AG04450 (cell line): ENCODE measurements at places on chromosomes 16 and 17.

DNA sequence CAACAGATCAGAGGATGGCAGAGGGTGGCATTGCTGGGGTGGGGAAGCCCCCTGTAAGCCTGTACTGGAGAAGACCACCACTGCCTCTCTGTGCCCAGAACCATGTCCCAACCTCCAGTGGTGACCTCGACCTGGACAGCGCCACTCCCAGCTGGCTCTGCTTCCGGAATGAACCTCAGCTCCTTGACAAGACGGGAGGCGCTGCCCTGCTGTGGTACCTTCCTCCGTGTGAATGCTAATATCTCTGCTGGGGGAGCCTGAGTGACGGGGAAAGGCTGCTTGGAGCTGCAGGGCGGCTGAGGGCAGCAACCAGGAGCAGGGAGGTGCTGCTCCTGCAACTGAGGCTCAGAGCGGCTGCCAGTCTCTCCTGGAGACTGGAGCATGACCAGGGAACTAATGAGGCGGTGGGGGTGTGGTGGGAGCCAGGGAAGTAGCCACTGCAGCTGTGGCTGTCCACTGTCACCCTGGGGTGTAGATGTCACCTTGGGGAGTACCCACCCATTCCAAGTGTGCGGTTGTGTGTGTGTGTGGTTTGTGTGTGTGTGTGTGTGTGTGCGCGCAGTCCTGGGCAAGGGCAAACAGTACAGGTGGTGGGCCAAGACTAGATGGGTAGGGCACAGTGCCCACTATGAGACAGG, 6.2 kb downstream of the PRCD start:
- no peak for DNase-seq

- DNase-seq: no peak
These were observed 43.2 kb downstream of the PIMREG start for GRCh38 chr17:6487251-6488007.

GRCh38 chr16:23148166-23148512, 1.1 kb downstream of the USP31 start:
- no peak for DNase-seq

GRCh38 chr16:26196310-26196709, 504.6 kb downstream of the HS3ST4 start:
- no peak for DNase-seq

GRCh38 chr17:52470553-52470952, 312.0 kb upstream of the CA10 start:
- no peak for DNase-seq

DNA sequence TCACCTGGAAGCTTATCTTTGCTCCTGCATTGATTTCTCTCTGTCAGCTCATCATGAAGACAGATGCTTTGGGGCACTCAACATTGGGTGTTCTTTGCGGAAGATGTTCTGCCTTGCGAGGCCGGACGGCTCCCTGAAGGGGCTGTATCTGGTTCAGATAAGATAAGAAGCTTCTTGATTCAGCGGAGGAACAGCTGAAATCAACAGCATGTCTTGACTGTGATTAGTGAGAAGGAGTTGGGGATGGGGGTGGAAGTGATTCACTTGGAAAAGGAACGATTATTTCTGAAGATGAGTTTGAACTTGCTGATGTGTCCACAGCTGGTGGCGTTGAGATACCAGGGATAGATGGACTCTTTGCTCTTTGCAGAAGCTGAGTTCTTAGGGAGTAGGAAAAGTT, 126.9 kb upstream of the WSCD1 start:
- no peak for DNase-seq

DNA sequence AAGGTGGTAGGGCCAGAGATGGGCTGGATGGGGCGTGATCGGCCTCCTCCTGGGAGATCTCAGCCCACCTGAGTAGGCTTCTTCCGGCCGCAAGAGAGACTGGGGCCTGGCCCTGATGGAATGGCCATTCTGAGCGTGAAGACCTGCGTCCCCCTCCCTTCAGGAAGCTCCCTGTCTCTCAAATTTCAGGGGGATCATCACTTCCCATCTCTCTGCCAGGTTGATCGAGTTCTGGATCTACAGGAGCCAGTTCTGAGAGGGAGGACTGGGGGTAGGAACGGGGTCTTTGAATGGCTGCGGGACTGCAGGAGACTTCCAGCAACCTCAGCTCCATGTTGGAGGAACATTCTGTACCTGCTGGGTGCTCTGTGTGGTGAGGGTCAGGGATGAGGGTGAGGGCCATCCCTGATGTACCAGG, 9.3 kb upstream of the GSDMA start:
- DNase-seq: no peak

- no peak for DNase-seq
These were observed 13.9 kb downstream of the TCF25 start for GRCh38 chr16:89887243-89887642.

DNA sequence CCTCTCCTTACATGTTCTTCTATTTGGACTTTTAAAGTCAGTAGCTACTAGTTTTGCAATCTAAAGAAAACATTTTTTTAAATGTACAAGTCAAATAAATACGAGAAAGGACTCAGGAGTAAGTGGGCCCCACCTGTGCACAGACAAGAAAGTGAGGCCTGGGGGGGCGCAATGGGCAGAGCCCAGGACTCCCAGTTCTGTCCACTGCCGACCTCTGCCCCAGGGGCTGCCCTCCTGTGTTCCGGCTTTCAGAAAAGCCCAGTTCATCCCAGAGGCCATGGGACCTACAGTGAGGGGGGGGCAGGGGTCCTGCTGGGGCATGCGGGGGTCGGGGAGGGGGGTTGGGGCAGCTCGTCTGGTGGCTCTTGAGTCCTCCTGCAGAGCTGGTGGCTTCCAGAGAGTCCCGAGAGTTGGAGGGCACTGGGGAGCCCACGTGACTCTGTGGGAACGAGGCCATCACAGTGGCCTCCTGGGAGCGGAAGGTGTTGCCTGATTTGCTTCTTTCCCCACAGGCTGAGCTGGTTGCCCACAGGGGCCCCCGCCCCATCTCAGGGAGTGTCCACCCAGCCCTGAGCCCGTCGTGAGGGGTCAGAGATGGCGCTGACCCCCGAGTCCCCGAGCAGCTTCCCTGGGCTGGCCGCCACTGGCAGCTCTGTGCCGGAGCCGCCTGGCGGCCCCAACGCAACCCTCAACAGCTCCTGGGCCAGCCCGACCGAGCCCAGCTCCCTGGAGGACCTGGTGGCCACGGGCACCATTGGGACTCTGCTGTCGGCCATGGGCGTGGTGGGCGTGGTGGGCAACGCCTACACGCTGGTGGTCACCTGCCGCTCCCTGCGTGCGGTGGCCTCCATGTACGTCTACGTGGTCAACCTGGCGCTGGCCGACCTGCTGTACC, 2.4 kb downstream of the UTS2R start:
- no peak for DNase-seq

- no peak for DNase-seq
These were observed 193.5 kb upstream of the KIF2B start for GRCh38 chr17:53629188-53629587.

DNA sequence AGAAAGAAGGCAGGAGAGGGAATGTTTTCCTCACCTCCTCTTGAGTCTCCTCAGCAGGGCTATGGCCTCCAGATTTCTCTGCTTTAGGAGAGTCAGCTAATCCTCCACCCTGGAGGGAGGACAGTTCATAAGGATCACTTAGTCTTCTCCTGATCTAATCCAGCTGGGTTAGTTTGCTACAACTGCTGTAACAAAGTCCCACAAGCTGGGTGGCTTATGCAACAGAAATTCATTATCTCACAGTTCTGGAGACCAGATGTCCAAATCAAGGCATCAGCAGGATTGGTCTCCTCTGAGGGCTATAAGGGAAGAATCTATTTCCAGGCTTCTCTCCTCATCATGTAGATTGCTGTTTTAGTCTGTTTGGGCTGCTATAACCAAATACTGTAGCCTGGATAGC, 40.6 kb upstream of the XYLT1 start:
- peak; percentile 80 for DNase-seq

DNA sequence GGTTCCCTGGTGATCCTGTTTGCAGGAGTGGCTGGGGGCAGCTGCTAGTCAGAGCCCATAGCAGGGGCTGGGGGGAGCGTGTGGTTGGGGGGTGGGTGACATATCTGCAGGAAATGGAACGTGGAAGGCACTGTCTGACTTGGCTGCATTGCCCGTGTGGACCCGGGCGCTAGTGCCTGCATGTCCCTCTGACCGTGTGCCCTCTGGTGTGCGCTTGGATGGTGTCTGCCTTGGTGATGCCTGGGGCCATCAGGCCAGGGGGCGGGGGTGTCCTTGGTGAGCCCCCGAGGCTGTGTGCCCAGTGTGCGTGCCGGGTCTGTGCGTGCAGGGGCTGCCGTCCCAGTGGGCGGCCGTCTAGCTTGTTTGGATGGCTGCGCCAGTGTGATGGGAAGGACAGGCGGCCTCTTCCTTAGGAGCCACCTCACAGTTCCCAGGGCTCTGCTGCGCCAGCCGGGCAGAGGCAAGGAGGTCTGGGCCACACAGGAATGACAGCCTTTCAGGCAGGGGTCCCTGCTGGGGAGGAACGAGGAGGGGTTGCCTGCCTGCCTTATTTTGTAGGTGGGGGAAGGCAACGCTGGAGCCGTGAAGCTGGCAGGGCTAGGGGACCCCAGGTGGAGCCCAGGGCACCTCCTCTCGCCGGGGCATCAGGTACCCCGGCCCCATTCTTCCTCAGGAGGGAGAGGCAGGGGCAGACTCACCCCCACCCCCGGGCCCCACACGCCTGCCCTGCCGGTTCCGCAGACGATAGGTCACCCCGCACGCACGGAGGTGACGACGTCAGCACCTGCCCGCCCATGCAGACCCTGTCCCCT, 693 bp downstream of the NDRG4 start:
- no peak for DNase-seq

GRCh38 chr16:69709456-69710084, 16.8 kb downstream of the NQO1 start:
- no peak for DNase-seq

- no peak for DNase-seq
These were observed 38.1 kb upstream of the KPNB1 start for GRCh38 chr17:47611372-47612350.

- DNase-seq: no peak
These were observed 1469.8 kb downstream of the CDH11 start for GRCh38 chr16:63652091-63652490.

DNA sequence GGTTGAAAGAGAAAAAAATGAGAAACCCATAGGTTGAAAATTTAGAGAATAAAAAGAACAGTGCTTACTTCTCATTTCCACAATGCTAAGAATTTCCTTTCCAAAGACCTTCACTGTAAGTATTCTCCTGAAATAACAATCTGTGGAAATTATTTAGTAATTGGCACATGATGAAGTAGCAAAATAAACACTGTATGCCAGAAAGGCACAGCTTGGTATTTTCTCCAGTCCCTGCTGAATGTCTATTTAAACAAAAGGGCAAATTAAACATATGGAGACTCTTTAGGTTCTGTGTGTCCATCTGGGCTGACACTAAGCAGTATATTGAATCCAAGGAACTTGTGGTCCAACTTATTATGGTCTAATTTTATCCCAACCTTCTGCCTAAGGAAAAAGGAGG, 46.1 kb downstream of the CHCT1 start:
- peak; percentile 4 for DNase-seq

DNA sequence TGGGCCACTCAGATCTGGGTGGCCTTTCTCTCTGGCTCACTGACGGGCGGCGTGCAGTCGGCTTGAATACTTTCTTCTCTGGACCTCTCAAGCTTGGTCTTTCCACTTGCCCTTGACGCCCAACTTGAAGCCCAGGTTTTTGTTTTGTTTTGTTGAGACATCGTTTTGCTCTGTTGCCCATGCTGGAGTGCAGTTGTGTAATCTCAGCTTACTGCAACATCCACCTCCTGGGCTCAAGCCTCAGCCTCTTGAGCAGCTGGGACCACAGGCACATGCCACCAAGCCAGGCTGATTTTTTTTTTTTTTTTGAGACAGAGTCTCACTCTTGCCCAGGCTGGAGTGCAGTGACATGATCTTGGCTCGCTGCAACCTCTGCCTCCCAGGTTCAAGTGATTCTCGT, 22.7 kb upstream of the KIF19 start:
- no peak for DNase-seq

DNA sequence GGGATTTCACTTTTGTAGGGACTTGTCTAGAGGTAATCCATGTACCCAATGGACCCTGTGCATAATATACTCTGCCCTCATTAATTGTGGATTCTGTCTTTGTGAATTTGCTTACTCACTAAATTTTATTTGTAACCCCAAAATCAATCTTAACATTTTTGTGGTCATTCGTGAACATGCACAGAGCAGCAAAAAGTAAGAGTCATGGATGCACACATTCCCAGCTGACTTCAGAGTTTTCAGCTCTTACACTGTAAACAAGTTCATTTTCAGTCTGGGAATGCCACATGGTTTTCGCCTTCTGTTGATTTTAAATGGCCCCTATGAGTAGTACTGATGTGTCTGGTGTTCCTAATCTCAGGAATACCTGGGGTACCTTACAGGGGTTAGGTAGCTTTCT, 24.3 kb downstream of the TAC4 start:
- peak; percentile 66 for DNase-seq

GRCh38 chr16:82882226-82882625, 255.5 kb downstream of the CDH13 start:
- DNase-seq: no peak

DNA sequence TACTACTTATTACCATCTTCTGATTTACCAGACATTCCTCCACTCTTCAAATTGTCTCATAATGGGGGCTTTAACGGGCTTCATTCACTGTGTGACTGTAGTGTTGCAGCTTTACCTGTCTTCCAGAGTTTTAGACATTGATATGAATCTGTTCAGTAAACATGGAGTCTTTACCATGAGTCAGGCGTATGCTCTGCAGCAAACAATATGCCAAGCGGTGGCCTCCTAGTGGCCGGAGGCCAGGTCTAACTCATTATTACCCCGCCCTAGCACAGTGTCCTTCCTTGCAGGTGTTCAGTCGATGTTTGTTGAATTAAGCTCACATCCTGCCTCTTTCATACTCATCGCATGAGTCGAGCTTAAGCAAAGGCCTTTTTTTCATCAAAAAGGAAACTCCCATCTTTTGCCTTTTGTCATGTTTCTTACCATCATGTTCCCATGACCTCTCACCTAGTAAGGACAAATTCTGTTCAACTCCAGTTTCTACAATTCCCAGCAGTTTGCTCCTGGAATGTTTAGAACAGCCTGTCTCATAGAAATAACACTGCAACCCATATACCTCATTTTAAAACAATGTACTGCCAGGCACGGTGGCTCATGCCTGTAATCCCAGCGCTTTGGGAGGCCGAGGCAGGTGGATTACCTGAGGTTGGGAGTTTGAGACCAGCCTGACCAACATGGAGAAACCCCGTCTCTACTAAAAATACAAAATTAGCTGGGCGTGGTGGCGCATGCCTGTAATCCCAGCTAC, 39.4 kb downstream of the TUBD1 start:
- DNase-seq: peak; percentile 97
